KG1 (cell line): ENCODE measurements at places on chromosomes 1 and 21.

DNA sequence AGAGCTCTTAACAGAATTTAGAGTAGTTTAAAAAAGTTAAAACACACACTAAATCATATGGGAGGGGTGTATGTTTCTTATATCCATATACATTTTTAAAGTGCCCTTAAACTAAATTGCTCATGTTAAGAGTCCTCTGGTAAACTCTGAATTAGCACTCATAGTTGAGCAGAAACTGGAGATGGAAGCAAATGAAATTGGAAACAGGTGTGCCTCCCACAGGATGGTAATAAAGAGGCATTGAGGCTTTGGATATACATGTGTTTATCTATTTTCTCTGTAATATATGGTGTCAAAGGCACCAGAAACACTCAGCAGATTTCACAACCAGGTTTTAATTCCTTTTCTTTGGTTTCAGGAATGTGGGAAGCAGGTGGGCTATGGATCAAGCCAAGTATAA, 188.6 kb downstream of the HS2ST1 start:
- DNase-seq: no peak

GRCh38 chr1:87126886-87127505, 201.7 kb upstream of the LMO4 start:
- no peak for DNase-seq

DNA sequence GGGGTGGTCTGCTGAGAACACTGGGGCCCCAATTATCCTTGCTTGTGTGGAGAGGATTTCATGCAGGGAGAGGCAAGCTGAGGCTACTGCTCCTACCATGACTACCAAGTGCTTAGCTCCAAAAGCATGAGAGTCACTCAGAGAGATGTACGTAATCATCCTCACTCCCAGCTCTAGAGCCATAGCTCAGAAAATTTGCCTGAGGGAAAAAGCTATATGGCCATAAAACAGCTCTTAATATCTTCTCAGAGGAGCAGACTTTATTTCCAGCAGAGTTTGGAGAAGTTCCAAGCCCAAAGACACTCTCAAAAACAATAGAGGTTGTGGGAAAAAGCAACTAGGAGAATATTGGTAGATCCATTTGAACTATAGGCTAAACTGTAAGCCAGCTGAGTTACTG, 106.4 kb upstream of the PBX1 start:
- no peak for DNase-seq

DNA sequence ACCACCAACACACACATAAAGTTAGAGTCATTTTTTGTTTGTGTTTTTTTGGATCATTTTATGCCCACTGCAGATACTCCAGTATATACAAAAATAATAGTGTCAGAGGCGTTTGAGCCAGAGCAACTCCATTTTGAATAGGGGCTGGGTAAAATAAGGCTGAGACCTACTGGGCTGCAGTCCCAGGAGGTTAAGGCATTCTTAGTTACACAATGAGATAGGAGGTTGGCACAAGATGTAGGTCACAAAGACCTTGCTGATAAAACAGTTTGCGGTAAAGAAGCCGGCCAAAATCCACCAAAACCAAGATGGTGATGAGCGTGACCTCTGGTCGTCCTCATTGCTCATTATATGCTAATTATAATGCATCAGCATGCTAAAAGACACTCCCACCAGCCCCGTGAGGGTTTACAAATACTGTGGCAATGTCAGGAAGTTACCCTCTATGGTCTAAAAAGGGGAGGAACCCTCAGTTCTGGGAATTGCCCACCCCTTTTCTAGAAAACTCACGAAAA, 40.6 kb downstream of the GJA5 start:
- DNase-seq: no peak
